Osteoblast (primary cell): ENCODE measurements at places on chromosomes 2 and 18. TPM values are rescaled to one million over a fixed set of nuclear protein-coding genes. Genes with fewer than 3 reads are reported as not detected.

DNA sequence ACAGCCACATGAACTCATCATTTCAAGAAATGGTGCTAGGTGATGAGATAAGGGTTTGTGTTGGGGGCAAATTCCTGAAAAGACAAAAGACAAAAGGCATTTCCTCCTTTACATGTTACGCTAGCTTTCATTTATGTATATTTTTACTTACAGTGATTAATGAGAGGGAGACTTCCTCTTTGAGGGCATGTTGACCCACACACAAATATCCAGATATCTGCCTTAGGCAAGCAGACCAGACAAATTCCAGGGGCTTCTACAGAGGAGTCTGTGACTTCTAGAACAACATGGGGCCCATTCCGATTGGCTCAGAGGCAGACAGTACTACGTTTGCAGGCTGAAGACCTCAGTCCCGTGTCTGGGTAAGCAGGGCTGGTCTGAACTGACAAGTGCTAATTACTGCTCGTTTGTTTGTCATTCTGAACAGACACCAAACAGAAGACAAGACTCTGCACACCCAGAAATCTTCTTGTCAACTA is 74.8 kb upstream of the ST6GAL2 start:
- no peak for DNase-seq

- DNase-seq: no peak
Measured at GRCh38 chr2:121833358-121833723, 77.9 kb downstream of the TSN start.

SCYGR4 gene
- not detected in 2 replicates for total RNA-seq

WDR7 gene
- 23.2 and 29.2 TPM in 2 replicates for total RNA-seq

SERPINE2 gene
- 658 and 835 TPM in 2 replicates for total RNA-seq

DNA sequence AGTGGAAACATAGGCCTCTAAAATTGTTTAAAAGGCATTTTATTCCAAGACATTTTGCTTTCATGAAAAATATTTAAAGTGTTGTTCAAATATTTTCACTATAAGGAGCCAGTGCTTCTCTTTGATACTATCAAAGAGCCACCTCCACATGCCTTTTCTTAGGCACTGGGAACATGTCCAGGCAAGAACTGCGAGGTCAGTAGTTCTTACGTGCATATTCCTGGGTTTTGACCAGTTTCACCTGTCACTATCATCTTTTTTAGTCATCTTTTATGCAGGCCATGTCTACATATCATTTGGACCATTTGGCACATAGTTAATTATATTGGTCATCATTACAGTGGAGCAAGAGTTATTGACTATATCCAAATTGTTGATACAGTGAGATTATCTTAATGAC is 195.3 kb downstream of the CCDC85A start:
- no peak for DNase-seq

DNA sequence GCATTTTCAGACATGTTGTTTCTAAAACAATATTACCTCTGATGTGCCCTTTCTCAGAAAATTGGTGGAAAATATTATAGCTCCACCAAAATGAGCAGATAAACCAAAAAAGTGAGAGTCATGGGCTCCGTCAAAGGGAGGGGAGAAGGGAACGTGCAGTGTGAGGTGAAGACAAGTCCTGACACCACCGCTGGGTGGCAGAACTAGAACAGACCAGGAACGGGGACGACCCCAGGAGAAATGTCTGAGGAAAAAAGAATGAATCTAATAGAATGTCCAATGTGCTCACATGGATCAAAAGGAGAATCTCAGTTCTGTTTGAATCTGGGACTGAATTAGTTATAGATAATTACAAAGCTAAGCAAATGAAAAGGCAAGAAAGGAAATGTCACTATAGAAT is 22.6 kb upstream of the BCL2 start:
- no peak for DNase-seq

DNA sequence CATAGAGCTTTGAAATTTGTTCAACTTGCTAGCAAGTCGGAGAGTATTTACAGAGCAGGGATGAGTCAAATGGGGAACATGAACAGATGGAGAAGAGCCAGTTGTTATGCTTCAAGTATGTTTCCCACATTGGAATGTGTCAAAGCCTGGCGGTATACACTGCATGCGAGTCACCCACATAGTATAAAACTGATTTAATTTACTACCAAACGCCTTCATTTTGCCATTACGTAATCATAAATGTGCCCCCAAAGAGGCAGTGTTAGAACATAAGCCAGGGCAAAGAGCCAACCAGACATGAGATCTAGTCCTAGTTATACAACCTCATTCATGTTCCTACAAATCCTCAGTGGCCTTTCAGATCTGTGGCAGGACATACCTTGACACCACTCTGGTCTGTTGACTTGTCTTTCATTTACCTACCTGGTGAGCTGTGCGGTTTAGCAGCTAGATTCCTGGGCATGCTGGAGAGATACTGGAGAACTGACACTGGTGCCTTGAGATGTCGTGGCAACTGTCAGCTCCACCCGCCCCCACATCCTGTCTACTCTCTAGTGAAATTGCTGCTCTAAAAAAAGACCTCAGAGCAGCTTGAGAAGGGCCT is 21.7 kb upstream of the NRP2 start:
- DNase-seq: peak; percentile 83

- no peak for DNase-seq
Measured at GRCh38 chr18:35137632-35138031, 96.4 kb downstream of the MAPRE2 start.

DNA sequence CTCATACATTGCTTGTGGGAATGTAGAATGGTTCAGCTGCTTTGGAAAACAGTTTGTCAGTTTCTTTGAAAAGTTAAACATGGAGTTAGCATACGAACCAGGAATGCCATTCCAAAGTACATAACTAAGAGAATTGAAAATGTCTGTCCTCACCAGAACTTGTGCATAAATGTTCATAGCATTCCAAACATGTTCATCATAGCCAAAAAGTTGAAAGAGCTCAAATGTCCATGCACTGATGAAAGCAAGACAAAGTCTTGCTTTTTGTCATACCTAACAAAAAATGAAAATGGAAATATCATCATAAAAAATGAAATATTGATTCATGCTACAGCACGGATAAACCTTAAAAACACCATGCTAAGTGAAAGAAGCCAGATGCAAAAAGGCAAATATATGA is 408.8 kb upstream of the UBE2E3 start:
- no peak for DNase-seq

CRYGC gene
- not detected in 2 replicates for total RNA-seq

GRCh38 chr2:102081606-102082005 is 60.9 kb upstream of the IL1R1 start:
- no peak for DNase-seq

DNA sequence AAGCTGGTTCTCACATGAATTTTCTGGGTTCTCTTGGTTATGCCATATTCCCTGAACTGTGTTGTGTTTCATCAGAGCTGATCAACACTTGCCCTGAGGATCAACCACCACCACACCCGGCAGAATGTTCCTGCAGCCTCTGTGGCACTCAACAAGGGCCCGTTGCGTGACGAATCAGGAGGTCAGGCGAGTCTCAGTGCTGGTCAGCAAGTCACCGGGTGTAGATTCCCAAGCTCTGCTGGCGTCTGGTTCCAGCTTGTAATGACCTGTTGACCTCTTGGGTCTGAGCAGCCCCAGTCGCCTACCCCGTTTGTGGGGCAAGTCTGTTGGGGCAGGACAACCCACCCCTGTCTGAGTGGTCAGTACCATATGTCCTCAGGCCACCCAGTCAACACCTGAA is 46.0 kb downstream of the ADCY3 start:
- no peak for DNase-seq

DNA sequence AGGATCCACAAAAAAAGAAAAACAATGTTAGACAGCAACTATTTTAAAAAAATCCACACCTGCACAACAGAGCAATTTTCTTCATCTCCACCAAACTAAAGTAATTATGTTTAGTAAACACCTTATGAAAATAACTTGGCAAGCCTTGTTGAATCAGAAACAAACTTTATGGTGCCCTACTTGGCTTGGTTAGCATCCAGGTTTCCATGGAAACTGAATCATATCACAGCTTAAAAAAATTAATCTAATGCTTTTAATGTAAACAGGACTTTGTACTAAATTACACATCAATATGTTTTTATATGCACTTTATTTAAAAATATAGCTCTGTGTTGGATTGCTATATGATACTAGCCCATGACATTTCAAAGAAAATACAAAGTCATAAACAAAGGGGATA is 1882.4 kb downstream of the SUCLG1 start:
- DNase-seq: no peak

CYP26B1 gene
- under 0.01 TPM in 2 replicates for total RNA-seq

ASXL3 gene
- not detected in 2 replicates for total RNA-seq

DNA sequence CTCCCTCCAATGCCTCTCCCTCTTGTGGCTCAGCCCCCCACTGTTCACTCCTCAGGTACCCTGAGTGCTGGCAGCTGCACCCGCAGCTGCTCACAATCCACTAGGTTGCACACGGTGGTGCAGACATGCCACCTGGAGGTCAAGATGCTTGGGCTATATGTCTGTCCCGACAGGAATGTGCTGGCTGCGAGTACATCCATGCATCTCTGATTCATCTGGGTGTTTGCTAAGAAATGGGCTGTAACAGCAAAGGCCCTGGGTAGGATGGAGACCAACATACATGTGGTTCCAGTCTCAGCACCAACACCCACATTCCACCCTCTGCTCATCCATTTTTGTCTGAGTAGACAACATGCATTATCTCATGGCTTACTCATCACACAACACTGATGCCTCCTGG is 31.3 kb downstream of the ANKMY1 start:
- DNase-seq: no peak

- DNase-seq: peak; percentile 78
Measured at GRCh38 chr18:44823782-44824181, 143.1 kb downstream of the SETBP1 start.

DNA sequence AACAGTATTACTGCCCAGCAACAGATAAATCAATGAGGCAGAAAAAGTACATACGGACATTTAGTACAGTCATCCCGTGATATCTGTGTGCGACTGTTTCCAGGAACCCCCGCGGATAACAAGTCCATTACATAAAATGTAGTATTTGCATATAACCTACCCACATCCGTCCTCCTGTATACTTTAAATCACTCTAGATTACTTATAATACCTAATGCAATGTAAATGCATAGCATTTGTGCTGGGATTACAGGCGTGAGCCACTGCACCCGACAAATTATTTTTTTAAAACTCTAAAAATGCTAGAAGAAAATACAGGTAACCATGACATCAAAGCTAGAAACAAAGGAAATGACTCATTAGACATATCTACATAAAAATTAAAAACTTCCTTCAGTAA is 91.6 kb downstream of the FAM161A start:
- no peak for DNase-seq

AQP12A gene
- not detected in 2 replicates for total RNA-seq

GRCh38 chr18:10314066-10314465 is 140.4 kb upstream of the APCDD1 start:
- DNase-seq: no peak

- no peak for DNase-seq
Measured at GRCh38 chr2:70095720-70096670, 8.7 kb downstream of the PCBP1 start.

KHK gene
- 0.29 and 0.36 TPM in 2 replicates for total RNA-seq

GRCh38 chr2:119259296-119259860 is 35.7 kb downstream of the STEAP3 start:
- DNase-seq: peak; percentile 42

SULT1C4 gene
- not detected in 2 replicates for total RNA-seq

ZAP70 gene
- total RNA-seq: under 0.01 TPM in 2 replicates

DNA sequence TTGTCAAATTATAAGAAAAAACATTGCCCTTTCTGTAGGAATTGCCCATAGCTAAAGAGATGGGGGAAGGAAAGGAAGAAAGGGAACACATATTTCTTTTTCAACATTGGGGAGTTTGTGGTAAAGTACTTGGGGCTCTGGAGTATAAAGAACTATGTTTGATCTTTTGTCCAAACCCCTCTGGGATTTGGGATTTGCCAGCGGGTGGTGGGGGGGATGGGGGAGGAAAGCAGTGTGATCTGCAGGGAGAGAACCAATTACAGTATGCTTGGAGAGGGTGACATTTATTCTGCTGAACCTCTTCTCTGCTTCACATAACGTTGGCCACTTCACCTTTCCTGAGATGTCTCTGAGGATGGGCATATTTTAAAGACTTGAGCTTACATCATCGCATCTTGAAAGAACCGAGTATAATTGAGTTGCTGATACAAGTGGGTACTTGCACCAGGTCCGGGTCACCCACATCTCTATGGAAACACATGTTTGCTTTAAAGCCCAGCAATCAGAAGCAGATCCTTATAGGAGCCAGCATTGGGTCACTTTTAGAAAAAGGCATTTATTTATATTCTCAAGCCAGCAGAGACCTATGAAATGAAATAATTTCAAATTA is 73.1 kb downstream of the SPATS2L start:
- DNase-seq: no peak

DNA sequence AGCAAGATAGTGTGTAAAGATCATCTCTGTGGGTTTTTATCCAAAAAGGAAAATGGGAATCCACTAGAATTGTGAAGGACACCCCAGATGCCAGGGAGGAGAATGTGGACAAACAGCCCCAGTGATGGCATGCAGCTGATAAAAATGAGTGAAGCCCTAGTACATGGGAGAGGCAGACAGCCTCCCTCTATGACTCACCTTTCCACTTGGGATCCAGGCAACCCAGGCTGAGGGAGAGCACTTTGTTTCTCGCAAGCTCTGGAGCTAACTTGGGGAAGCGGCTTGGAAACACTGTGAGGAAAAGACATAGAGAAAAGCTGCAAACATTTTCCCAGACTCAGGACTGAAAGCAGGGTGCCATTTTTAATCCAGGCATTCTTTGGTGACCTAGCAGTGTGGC is 5.3 kb upstream of the FLACC1 start:
- no peak for DNase-seq

SFT2D3 gene
- total RNA-seq: 5.8 and 6.5 TPM in 2 replicates

GRCh38 chr2:30268296-30268871 is 37.0 kb downstream of the LBH start:
- peak; percentile 21 for DNase-seq

- DNase-seq: no peak
Measured at GRCh38 chr2:173164396-173164795, 88.8 kb downstream of the MAP3K20 start.

DNA sequence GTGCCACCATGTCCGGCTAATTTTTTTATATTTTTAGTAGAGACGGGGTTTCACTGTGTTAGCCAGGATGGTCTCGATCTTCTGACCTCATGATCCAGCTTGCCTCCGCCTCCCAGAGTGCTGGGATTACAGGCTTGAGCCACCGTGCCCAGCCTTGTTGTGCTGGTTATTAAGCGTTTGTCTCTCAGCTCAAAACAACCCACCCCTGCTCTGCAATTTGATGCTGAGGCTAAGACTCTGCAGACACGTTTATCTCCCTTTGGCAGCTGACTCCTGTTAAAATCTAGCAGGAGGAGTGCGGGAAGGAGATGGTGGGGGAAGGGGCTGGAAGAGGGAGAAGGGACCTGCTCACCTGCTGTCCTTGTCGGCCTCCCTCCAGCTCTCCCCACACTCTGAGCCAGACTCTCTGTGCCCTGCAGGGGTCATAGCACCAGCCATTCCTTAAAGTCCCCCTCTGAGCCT is 29.9 kb upstream of the IMPA2 start:
- DNase-seq: no peak

DNA sequence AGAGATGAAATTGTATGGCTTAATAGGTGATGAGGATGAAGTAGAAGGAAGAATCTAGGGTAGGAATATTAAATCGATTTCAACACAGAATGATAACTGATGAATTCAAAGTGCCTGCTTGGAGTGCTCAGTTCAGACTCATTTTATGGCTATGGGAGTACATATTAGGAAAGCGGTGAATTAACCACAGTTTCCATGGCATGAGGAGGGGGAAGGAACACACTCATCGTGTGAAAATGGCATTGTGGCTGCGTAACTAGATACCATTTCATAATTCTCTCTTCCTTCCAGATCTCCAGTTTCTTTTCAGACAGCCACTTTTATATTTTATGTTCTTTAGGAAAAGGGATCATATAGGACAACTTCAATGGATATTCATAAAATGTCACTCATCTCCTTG is 232.3 kb upstream of the KCNJ3 start:
- DNase-seq: no peak

CACNB4 gene
- total RNA-seq: 2.4 and 4.3 TPM in 2 replicates

GRCh38 chr2:122333932-122334331 is 578.5 kb downstream of the TSN start:
- no peak for DNase-seq
